ENCODE measurements at places on chromosomes 13 and 19.
A peak's percentile ranks its signal among the peaks of the same experiment; 100 is the strongest.

DNA sequence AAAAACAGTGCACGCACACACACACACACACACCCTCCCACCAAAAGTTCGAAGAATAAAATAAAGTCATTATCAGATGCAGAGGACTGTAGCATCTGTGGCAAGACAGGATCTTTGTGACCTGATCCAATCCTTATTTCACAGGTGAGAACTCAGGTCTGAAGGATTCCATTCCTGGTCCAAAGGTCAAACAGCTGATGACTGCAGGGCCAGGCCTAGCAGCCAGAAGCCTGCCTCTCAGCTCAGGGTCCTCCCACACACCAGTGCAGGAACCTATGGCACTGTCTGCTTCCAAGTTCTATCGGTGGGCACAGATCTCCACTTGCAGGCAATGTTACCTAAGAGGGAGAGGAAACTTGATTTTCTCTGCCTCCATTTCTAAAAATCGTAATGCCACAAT lies 57.5 kb downstream of the SERP2 start:
- DNase-seq = no peak

- peak; percentile 34 for DNase-seq
These were observed at the start of gene RFXAP for GRCh38 chr13:36818804-36819738. RFXAP (plus strand) TSS chr13:36819222; CDS start chr13:36819358, 136 bp downstream.

DNA sequence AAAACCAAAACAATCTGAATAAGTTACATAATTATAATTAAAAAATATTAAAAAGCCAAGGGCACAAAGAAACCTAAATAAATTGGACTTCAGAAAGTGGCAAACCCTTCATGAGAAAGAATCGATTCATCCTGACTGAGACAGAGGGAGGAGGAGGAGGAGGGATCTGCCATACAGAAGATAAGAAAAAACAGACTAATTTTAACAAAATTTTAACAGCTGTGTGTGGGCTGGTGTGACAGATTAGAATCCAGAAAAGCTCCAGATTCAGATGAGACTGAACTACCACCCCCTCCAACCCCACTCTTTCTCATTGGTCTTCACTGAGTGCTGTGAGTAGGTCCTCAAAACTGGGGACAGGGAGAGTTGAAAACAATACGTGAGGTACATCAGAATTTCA lies 111.5 kb upstream of the HTR2A start:
- no peak for DNase-seq

DNA sequence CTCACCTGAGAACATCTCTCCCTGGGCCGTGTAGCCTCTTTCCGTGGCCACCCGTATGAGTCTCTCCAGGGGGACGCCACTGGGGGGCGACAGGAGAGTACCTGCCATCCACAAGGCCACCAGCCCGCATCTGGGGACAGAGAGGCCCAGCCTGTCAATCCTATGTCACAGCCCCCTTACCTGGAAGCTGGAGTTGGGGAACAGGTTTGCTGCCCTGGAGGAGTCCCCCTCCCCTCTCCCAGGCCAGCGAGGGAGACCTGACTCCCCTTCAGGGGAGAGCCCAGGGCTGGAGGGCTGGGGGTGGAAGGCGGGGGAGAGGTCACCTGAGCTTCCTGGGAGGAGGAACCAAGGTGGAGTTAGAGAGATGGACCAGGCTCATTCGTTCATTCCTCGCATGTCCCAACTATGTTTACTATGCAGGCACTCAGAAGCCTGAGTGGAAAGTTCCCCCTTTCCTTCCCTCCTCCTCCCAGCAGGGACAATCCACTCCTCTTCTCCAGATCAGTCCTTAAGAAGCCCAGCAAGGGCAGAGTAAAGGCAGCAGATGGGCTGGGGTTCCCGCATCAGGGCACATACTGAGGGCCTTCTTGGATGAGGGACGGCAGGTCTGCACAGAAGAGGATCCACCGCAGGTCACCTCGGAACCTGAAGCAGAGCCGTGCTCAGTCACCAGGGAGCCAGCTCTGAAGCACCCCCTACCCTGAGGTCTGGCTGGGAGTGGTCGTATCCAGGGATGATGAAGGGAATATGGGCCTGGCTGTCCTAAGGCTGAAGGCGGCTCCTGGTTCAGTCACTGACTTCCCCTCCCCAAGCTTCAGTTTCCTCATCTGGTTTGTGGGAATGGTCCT lies 5.5 kb downstream of the ACTMAP start:
- no peak for DNase-seq

- no peak for DNase-seq
These were observed 52.5 kb upstream of the CLDN10 start for GRCh38 chr13:95499811-95500712.

- no peak for DNase-seq
These were observed 36.9 kb downstream of the CARS2 start for GRCh38 chr13:110669036-110669435.

- DNase-seq = no peak
These were observed 81.0 kb upstream of the SLC7A1 start for GRCh38 chr13:29676535-29676934.

DNA sequence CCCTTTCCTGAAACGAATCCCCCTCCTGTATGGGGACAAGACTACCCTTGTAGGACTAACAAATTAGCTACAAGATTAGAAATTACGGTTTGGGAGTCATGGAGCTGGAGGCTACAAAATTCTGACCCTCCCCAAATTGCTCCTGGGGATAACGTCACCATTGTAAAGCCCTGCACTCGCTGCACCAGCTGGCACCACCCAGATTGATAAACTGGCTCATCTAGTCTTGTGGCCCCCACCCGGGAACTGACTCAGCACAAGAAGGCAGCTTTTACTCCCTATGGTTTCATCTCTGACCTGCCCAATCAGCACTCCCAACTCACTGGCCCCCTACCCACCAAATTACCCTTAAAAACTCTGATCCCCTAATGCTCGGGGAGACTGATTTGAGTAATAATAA lies 150.6 kb upstream of the TSC22D1 start:
- no peak for DNase-seq

DNA sequence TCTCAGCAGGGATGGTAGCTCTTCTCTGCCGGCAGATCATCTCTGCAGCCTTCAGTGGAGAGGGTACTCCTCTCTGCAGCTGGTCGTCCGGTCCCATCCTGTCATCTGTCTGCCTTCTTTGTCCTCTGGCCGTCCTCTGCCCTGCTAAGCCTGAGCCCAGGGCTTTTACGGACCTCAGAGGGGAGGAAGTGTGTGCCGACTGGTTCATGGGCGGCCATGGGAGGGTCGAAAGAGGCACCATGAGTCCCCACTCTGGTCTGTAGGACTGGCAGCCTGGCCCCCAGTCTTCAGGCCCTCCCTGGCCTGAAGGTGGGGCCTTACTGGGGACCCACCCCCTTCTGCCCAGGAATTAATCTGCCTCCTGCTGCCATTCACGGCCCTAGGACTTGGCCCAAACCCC lies 4.0 kb downstream of the ZNF554 start:
- DNase-seq = no peak

DNA sequence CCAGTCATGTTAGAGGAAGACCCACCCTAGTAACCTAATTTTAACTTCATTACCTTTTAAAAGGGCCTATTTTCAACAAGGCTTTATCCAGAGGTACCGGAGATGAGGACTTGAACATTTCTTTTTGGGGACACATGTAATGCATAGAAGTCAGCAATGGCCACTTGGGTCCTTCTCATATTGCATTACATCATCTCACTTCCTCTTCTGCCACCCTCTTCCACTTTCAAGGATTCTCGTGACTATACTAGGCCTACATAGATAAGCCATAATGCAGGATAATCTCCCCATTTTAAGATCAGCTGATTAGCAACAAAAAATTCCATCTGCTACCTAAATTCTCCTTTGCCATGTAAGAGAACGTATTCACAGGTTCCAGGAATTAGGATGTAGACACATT lies 557.2 kb downstream of the KCTD12 start:
- DNase-seq = no peak

DNA sequence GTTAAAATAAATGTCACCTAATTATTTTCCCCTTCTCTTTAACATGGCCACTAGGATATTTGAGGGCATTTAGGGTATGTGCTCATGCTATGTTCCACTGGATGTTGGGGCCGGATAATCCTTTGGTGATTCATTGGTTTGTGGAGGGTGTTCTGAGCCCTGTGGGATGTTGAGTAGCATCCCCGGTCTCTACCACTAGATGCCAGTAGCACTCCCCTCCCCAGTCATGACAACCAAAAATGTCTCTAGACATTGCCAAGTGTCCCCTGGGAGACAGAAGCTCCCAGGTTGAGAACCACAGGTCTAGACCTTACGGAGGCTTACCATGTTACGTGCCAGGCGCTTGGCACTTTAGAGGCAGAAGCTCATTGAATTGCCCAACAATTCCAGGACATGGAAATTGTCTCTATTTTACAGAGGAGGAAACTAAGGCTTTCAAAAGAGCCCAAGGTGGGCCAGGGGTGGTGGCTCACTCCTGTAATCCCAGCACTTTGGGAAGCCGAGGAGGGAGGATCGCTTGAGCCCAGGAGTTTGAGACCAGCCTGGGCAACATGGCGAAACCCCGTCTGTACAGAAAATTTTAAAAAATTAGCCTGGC lies 14.1 kb downstream of the SHANK1 start:
- DNase-seq = no peak

GRCh38 chr19:15195371-15196334 lies 5.1 kb downstream of the NOTCH3 start:
- DNase-seq = no peak

DNA sequence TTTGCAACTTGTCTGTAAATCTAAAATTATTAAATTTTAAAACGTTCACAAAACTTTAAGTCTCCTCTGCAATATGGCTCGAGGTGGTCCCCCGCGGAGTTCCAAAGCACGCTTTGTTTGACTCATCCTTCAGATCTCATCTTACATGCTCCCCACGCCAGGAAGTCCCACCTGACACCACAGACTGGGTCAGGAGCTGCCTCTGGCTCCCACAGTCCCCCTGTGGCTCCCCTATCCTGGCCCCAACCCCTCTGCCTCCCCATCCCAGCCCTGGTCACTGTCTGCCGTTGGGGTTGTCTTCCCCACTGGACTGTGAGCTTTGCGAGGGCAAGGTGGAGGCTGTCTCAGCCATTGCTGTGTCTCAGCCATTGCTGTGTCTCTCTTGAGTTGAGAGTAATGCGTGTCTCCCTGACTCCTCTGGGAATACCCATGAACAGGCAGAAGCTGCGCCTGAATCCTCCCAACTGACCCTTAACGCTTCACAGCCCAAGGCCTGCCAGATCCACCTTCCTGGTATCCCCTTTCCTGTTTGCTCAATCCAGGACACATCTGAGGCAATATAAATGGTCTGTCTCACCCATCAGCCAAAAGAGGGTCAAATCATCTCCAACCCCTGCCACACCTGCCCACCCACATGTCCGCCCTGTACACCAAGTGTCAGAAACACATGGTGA lies 15.9 kb downstream of the DYRK1B start:
- DNase-seq = no peak

GRCh38 chr19:7830272-7830771 lies 304 bp downstream of the EVI5L start:
- no peak for DNase-seq

DNA sequence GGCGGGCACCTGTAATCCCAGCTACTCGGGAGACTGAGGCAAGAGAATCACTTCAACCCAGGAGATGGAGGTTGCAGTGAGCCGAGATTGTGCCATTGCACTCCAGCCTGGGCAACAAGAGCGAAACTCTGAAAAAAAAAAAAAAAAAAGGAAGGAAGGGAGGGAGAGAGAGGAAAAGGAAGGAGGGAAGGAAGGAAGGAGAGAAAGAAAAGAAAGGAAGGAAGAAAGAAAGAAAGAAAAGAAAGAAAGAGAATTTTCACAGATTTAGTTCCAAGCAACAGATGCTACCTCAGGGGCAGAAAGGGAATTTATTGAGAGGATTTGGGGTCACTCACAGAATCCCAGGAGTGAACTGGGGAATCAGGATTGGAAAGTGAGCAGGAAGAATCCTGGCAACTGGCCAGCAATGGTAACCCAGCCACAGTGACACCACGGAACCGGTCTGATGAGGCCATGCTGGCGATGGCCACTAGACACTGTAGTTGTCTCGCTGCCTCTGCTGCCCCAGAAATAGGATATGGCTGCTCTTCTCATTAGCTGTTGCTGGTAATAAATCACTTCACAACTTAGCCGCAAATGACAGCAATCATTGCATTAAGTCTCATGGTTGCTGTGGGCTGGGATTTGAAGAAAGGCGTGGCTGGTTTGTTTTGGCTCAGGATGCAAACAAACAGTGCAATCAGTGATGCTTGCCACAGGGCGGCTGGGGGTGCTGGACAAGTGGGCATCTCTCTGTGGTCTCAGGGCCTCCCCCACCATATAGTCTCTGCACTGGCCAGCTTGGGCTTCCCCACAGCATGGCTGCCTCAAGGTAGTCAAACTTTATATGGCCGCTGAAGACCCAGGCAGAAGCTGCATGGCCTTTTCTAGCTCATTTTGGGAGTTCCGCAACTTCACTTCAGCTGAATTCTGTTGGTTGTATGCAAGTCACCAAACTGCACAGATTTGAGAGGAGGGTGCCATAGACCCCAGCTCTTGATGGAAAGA lies 5.2 kb upstream of the BCAM start:
- no peak for DNase-seq

DNA sequence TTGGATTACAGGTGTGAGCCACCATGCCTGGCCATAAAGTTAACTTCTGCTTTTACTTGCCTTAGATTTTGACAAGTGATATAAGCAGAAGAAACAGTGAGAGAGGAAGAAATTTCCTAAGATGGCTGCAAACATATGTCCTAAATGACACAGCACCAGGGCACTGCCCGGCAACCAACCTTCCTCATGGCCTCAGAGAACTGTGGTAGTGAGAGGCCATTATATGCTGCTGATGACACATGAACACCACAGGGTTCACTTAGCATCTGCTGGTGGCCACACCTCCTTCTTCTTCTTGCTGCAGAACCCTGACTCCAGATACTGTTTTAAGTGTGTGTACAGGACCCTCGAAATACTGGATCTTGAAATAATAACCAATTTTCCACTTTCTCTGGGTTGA lies 88.2 kb downstream of the KCTD12 start:
- no peak for DNase-seq

- DNase-seq = no peak
These were observed 2.6 kb upstream of the MCEMP1 start for GRCh38 chr19:7674010-7675005.

GRCh38 chr19:29804493-29804892 lies 7.3 kb upstream of the CCNE1 start:
- DNase-seq = no peak

DNA sequence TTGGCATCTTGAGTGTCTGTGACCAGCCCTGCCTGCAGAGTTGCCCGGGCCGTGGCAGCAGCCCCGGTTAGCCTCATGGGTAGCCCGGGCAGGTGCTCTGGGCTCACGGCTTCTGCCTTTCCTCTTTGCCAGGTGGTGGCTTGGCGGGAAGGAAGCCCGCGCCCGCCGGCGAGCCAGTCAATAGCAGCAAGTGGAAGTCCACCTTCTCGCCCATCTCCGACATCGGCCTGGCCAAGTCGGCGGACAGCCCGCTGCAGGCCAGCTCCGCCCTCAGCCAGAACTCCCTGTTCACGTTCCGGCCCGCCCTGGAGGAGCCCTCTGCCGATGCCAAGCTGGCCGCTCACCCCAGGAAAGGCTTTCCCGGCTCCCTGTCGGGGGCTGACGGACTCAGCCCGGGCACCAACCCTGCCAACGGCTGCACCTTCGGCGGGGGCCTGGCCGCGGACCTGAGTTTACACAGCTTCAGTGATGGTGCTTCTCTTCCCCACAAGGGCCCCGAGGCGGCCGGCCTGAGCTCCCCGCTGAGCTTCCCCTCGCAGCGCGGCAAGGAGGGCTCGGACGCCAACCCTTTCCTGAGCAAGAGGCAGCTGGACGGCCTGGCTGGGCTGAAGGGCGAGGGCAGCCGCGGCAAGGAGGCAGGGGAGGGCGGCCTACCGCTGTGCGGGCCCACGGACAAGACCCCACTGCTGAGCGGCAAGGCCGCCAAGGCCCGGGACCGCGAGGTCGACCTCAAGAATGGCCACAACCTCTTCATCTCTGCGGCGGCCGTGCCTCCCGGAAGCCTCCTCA lies 9.9 kb downstream of the PLEKHJ1 start:
- peak; percentile 73 for DNase-seq

- no peak for DNase-seq
These were observed 617 bp upstream of the IQCN start for GRCh38 chr19:18274781-18275356.

Measured in cerebellar nuclear complex (tissue), 1 donor.